NCI-H524 (cell line): ENCODE measurements at places on chromosomes 16 and 17.

- DNase-seq = no peak
Measured at GRCh38 chr16:86884390-86884650, 306.0 kb downstream of the FOXL1 start.

DNA sequence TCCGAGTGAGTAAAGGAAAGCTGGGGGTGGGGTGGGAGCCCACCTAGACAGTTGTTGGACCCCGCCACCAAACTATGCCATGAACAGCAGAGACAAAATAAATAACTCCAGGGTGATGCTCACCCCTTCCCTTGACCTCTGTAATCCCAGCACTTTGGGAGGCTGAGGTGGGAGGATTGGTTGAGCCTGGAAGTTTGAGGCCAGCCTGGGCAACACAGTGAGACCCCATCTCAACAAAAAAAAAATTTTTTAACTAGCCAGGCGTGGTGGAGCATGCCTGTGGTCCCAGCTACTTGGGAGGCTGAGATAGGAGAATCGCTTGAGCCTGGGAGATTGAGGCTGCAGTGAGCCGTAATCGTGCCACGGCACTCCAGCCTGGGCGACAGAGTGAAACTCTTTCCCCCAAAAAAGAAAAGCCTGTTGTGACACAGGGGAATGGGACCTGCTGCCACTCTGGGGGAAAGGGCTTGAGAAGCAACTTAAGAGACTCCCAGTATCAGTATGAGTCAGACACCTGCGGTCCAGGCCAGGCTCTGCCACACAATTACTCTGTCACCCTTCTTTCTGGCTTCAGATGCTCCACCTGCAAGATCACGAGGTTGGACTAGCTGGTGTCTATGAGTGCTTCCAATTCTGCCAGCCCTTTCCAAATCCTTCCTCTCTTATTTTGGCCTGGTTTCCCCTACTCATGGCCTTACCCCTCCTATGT lies 5.0 kb downstream of the SGCA start:
- no peak for DNase-seq

DNA sequence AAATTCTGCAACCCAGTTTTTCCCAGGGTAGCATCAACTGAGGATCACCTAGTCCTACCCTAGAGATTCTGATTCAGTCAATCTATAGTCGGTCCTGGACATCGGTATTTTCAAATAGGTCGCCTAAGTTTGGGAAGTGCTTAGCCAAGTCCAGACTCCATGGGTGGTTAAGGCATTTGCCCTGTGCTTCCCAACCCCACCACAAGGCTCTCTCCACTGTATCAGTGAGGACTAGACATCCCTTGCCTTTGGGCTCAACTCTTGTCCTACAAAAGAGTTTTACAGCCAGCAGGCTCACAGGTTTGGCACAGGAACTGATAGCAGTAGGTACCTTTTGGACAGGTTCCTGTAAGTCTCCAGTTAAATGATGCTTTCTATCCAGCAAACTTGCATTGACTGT lies 13.8 kb downstream of the HYDIN start:
- DNase-seq = no peak

DNA sequence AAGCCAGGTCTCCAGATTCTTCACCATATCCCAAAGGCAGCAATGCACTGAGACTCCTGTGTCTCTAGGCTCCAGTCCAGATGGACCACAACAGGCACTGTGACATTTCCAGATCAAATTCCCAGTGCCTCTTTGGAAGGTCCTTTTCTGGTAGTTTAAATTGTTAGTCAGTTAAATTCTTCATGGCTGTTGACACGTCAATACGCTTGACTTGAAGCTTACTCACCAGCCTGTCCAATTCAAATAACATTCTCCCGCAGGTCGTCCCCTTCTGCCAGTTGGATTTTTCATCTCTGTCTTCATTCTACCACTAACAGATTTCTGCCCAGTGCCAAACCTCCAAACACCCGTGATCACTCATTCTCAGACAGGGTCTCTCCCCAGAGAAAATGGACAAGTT lies 86.7 kb downstream of the SHISA9 start:
- no peak for DNase-seq

GRCh38 chr17:42980274-42980765 lies at the start of gene RUNDC1:
TSS of gene RUNDC1 (plus strand) at chr17:42980565. CDS start at chr17:42980577, 12 bp downstream.
- DNase-seq = peak; percentile 87

DNA sequence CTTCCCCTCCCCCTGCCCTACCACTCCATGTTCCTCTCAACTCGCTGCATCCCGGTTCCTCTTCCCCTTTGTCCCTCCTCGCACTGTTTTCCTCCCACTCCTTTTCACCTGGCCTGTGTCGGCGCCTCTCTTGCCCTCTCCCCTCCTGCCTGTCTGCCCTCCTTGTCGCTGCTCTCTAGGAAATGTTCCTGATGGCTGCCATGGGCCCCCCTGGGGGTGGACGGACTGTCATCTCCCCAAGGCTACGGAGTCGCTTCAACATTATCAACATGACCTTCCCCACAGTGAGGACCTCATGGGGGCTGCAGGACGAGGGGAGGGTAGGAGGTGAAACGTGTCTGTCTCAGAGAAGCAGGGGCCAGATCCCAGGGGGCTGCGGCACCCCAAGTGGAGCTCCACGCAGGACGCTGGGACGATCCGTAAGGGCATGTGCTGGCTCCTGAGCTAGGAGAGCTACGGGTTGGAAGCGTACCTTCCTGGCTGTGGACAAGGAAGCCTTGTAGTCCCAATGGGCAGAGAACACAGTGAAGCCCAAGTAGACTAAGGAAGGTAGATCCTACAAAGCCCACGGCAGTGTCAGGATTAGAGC lies 39.8 kb upstream of the KDM6B start:
- no peak for DNase-seq

DNA sequence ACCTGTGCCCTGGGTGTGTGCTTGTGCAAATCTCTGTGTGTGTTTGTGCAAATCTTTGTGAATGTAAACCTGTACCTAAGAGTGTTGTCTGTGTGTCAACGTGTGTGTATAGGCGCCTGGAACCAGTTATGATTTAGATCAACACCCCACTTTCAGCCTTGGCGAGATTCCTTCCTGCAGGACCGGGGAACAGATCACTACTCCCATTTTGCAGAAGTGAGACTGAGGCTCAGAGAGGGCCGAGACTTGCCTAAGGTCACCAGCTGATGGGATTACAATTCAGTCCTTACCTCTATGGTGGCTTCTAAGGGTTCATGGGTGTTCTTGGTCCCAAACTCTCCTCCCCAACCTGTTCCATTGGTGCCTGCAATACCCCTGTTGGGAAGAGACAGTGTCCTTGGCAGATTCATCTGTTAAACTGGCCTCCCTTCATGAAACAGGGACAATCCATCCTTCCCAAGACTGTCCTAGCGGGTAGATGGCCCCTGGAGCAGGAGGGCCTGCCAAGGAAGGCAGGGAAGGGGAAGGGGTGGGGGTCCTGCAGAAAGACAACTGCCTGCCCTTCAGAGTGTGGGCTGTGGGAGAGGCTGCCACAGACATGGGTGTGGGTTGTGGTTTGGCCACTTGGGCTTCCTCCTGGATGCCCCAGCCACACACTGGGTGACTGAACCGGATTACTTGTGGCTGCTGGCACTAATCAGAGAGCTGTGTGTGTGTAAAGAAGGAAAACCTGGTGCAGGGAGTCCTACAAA lies 6.9 kb upstream of the MAPK7 start:
- no peak for DNase-seq

DNA sequence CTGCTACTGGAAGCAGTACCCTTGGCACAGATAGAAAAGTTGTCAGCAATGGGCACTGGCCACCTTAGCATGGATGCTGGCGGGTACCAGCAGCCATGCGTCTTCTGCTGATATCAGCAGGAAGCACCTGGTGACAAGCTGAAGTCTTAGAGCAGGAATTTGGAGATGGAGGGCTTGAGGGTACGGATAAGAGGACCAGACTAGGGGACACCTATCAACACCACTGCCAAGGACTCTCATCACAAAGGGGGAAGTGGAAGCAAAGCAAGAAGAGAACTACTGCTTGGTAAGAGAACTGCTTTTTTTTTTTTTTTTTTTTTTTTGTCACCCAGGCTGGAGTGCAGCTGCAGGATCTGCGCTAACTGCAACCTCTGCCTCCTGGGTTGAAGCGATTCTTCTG lies 35.4 kb upstream of the LYRM9 start:
- DNase-seq = no peak

GRCh38 chr17:74190154-74190553 lies 13.3 kb upstream of the RPL38 start:
- peak; percentile 90 for DNase-seq

GRCh38 chr16:88451586-88452481 lies 1.2 kb upstream of the ZFPM1 start:
- no peak for DNase-seq

GRCh38 chr16:87790292-87791100 lies 24.7 kb upstream of the KLHDC4 start:
- DNase-seq = no peak

DNA sequence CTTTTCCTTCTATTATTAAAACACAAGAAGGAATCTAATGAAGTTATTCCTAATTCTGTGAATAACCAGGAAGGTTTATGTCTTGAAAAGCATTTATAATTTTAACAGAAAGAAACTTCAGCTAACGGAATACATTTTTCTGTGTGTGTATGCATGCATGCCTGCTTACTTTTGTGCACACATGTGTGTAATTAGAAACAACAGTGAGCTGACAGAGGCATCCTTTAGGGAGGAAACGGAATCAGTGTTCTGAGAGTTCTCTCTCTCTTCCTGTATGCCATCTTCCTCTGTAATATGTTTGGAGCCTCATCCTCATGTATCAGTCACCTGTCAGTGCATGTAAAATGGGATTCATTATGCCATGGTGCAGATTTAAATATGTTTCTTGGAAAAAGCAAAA lies 107.0 kb downstream of the MAP2K4 start:
- no peak for DNase-seq

- DNase-seq = no peak
Measured at GRCh38 chr16:30903596-30903995, 7.2 kb downstream of the CTF1 start.

DNA sequence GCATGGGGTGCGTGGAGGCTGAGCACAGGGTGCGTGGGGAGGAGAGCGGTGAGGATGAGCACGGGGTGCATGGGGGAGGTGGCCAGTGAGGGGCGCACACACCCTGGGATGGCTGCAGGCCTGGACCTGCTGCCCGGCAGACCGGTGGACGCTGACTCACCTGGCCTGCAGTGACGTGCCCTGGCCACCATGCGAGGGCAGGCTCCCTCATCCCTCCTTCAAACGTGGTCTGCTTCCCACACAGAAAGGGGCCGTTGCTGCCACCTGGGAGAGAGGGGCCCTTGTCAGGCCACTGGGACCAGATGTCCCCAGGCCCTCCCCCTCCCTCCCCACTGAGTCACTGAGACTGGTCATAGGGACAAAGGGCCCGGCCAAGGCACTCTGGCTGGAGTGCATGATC lies 20.1 kb upstream of the APRT start:
- no peak for DNase-seq

- no peak for DNase-seq
Measured at GRCh38 chr16:65061935-65062518, 59.8 kb downstream of the CDH11 start.

- no peak for DNase-seq
Measured at GRCh38 chr16:27275394-27275793, 6.8 kb upstream of the NSMCE1 start.

DNA sequence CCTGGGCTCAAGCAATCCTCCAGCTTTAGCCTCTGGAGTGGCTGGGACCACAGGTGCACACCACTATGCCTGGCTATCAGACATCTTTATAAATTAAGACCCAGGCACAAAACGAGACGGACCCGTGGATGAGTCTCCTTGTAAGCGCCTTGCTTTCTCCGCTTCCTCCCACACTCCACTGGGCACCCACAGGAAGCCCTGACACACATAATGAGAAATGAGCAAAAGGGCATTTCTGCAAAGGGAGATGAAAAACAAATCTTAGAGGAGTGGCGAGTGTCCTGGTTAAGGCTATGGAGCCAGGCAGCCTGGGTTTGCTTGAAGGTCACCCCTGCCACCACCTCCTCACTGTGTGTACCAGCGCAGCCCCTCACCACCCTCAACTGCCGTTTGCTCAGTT lies 56.3 kb downstream of the XYLT1 start:
- DNase-seq = no peak

- DNase-seq = peak; percentile 31
Measured at GRCh38 chr16:75305364-75306098, 54.1 kb upstream of the BCAR1 start.

GRCh38 chr16:81237282-81237681 lies 1.2 kb upstream of the BCO1 start:
- peak; percentile 45 for DNase-seq
